ENCODE measurements at places on chromosomes 1 and 21.

GRCh38 chr1:228873709-228874108 is 138.4 kb downstream of the RHOU start:
- DNase-seq: no peak

DNA sequence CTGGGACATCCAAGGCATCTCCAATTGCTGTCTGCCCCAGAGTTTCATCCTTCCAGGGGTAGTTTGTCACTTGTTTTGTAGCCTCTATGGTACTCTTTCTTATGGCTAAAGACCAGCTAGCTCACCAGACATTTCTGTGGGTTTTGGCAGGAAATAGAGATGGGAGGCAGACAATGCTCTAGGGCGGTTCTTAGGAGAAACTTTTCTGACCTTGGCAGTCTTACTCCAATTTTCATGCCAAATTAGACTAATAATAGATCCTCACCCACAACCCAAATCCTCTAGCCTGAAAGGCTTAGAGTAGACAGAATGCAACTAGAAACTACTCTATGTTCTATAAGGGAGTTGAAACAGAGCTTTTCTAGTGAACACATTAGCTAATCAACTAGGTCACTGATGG is 69.8 kb downstream of the LRIG2 start:
- DNase-seq: no peak

GRCh38 chr1:118986555-118987467 is 1.3 kb downstream of the TBX15 start:
- DNase-seq: no peak

GRCh38 chr1:241531195-241532161 is 700 bp upstream of the KMO start:
- DNase-seq: no peak

DNA sequence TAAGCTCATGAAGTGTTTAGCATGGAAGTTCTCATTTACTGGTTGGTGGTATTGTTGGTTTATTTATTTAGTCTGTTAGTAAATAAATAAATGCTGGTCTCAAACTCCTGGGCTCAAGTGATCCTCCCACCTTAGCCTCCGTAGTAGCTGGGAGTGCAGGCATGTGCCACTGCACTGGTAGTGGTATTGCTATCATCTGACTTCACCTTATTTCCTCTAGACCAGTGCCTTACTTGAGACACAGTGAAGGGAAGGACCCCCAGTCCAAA is 1.4 kb upstream of the SLC2A1 start:
- DNase-seq: no peak

DNA sequence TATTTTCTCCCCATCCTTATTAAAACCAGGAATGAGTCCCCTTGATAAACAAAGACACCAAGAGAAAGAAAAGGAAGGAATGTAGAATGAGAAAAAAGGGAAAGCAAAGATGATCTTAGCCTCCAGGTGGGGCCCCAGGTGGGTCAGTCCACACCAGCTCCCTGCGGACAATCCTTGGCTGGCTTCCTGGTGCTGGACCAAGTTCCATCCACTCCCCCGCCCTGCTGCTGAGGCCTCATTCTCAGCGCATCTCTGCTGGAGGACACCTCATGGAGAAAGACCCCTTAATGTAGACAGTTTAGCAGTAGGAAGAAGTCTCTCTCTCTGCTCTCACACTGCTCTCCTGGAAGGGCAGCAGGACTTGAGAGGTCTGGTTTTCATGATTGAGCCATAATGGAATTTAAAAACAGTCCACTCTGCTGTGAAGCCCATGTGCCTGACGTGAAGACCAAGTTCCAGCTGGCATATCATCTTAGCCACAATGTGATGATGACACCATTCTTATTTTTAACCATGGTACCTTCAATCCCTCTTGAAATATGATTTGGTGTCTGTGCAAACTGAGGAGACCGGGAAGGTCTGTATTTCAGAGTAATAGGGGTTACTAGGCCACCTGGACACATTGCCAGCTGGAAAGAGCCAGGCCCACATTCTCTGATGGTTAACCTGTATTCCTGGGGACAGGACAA is 83.1 kb downstream of the WLS start:
- DNase-seq: no peak

Data from stimulated activated CD8-positive, alpha-beta memory T cell treated with anti-CD3 and anti-CD28 coated beads, Interleukin-4, amount 100 ng/mL, for 1 hour (primary cell).